ENCODE measurements at places on chromosomes 4 and X.

DNA sequence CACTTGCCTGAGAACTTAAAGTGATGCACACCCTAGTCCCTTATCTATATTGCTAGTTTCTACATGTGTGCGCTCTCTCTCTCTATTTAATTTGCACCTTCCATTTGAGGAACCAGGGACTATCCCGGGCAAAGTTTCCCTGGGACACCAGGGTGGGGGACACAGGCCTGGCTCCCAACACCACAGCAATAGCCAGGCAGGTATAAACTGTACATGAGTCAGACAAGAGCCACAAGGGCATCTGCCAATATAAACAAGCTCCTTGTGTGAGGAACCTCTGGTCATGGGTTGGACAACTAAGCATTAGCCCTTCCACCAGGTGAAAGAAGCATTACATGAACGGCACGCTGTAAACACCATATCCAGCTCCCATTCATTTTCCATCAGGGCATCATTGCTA, 455.5 kb downstream of the STIM2 start:
- no peak for DNase-seq

- DNase-seq: no peak
Measured at GRCh38 chrX:68273887-68274286, 159.4 kb downstream of the OPHN1 start.

GRCh38 chr4:22299678-22300077, 216.2 kb downstream of the ADGRA3 start:
- DNase-seq: no peak

DNA sequence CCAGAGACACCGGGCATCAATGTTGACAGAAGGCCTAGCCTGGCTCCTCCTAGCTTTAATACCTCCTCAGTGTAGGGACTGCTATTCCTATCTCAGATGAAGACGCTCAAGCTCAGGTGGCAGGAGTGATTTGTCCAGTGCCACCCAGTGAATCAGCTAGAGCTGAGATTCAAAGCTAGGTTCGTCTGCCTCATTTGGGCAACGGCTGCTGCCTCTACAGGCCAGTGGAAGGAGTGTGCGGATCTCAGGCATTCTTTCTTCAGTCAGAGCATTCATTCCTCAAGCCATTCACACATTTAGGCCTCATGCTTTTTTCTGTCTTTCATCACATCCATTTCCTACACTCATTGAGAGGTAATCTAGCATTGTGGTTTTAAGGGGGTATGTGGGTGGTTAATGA, 7.3 kb downstream of the TSR2 start:
- DNase-seq: no peak

DNA sequence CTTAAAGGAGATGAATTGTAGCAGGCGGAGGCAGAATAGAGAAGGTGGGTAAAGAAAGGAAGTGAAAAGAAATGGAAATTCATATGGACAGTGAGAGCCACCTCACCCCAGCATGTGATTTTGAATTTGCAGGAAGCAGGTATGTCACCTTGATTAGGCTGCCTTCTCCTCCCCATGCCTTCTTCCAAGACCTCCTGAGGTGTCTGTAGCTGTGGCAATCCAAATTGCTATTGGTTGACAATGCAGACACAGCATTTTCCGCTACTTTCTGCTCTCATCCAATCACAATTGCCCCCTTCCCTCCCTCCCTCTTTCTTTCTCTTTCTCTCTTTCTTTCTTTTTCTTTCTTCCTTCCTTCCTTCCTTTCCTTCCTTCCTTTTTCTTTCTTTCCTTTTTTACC, 38.5 kb downstream of the RAB33B start:
- no peak for DNase-seq

DNA sequence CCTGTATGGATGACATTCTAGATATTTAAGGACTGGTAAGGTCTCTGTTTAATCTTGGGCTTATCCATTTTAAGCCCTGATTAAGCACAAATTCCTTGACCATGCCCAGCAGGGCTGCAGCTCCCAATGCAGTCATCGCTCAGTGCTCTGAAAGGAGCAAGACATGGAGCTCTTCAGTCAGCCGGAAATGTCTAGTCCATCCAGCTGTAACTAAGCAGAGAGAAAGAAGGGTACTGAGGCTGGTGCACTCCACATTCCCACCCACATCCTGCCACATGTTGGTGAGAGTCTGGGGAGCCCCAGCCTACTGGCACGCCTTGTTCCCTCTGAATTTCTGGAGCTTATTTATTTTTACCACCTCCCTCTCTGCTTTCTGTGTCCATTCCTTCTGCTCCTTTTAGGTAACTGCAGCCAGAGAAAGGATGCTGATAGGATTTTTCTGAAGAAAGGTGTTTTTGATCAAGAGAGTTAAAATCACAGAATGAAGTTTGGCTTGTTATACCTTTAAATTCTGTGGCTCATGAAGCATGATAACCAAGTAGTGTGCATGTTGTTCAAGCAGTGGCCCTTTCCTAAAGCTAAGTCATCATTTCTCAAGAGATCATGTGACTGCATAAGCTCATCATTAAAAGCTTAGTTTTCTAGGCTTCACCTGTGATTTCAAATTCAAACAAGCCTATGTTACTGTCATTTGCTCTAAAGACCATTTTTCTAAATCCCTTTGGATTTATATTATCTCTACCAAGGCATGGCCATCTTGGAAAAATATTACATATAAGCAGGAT, 74.0 kb downstream of the GALNT7 start:
- DNase-seq: no peak

GRCh38 chrX:10071451-10072144, 85.2 kb upstream of the CLCN4 start:
- DNase-seq: no peak

DNA sequence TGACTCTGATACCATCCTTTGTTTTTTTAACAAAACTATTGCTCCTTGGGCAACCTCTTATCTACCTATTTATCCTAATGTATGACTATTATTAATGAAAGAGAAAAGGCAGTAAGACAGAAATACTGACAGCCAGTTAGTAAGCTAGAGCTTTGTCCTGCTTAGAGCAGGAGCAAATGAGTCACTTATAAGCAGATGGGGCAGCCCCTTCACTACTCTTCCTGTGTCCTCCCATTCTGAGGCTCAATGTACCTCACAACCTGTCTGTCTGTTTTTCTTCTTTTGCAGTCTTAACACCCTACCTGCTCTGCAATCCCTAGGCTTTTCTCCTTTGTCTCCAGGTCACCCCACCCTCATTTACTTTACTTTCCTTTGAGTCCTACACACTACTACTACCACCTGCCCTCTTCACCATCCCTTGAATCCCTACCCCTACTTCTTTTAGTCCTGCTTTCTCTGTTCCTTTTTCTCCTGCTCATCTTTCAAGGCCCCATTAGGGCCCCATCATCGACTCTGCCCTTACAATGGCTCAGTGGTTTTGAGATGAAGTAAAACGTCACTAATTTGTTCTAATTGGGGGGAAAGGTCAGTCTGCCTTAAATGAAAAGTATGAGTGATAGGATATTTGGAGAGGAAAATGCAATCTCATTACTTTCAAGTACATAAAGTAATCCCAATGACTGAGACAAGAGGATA, 294.3 kb downstream of the GUCY2F start:
- no peak for DNase-seq

GRCh38 chr4:14967982-14968381, 34.3 kb upstream of the CPEB2 start:
- no peak for DNase-seq

DNA sequence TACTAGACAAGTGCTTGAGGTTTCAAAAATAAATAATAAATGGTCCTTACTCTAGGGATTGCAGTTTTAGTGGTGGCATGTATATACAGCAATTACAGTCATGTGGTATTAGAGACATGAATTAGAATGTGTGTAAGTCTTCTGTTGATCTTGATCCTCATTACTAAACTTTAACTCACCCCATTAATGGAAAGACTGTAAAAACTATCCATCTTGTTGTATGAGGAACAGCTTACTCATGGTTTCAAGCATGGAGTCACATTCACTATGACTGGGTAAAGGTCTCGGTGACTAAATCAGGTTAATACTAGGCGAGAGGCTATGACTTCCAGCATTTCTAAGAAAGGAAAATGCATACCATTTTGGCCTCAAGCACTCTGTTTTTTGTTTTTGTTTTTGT, 107.0 kb upstream of the HPGD start:
- no peak for DNase-seq

- no peak for DNase-seq
Measured at GRCh38 chr4:81676537-81676936, 204.8 kb upstream of the RASGEF1B start.

DNA sequence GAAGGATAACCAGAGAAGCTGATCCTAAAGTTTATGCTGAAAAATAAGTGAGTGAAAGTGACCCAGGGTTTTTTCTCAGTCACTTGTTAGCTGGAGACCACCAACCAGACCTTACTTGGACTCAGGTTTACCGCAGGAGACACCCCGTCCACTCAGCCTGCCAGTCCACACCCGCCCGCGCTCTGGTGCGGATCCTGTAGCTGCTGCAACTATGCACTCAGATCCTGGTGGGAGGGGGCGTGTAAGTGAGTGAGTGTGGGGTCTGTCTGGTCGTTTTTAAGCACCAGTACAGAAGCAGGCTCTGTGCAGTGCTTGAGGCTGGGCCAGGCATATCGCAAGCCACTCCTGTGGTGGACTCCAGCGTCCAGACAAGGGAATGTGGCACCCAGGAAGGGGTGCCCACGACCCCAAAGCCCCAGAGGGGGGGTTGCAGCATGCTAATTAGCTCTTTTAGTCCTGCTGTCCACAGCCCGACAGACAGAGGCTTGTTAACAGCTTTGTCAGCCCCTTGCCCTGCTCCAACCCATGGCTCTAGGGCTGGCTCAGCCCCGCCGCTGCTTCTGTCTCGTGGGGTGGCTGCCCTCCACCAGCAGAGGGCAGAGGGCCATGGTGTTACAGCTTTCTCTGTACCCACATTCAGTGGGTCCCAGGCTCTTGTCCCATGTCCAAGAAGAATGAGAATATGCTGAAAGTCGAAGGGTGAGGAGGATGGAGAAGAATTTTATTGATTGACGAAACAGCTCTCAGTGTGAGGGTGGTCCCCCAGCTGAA, 40.4 kb upstream of the PPP1R2C start:
- no peak for DNase-seq

DNA sequence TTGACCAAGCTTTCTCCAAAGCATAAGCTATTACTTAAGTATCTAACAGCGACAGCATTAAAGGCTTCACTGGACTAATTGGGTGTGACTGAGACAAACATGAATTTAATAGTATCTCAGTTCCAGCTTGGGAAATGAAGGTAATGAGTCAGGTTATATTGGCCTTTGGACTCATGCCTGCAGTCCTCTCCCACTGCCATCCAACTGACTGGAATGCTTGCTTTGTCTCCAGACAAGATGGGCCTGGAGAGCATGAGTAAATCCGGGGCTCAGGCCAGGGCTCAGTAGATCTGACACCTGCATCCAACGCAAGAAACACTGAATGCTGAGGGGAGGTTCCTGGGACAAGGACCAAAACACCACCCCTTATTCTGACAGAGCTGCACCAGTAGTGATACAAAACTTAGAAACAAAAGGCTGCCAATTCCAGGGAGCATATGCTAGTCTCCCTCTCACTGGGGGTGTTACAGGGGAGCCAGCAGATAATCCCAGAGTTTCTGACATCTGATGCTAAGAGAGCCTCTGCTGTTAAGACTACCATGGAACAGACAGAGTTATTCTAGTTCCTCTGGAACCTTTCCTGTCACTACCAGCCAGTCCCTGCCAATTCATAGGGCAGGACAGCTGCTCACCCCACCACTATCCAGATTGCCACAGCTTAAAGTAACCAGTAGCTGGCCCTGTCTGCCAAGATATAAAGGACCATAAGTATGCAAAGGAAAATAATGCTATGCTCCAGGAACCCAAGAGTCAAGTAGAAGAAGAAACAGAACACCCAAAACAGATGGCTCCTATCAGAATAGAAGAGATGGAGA, 293.8 kb downstream of the IQCM start:
- no peak for DNase-seq

- no peak for DNase-seq
Measured at GRCh38 chrX:134679644-134680043, 21.4 kb upstream of the PLAC1 start.
